B cell (primary cell): ENCODE measurements at places on chromosomes 12 and 14. TPM values are rescaled to one million over a fixed set of nuclear protein-coding genes. Genes with fewer than 3 reads are reported as not detected.

Gene CAND1
- 108 and 110 TPM in 2 replicates for total RNA-seq

- peak; percentile 57 for DNase-seq
Measured at GRCh38 chr12:123973552-123974341, 732 bp downstream of the ZNF664 start.

- no peak for DNase-seq
Measured at GRCh38 chr14:21070610-21071224, 613 bp downstream of the ARHGEF40 start.

DNA sequence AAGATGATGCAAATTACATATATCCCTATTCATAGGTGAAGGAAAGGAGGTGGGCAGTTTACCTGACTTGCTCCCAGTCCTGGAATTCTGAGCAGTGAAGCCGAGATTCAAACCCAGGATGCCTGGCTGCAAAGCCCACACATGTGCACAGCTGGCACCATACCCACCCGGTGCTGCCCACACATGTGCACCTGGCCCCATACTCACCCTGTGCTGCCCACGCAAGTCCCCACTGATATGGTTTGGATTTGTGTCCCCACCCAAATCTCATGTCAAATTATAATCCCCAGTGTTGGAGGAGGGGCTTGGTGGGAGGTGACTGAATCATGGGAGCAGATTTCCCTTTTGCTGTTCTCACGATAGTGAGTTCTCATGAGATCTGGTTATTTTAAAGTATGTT lies 179.2 kb upstream of the C14orf180 start:
- DNase-seq: no peak

DNA sequence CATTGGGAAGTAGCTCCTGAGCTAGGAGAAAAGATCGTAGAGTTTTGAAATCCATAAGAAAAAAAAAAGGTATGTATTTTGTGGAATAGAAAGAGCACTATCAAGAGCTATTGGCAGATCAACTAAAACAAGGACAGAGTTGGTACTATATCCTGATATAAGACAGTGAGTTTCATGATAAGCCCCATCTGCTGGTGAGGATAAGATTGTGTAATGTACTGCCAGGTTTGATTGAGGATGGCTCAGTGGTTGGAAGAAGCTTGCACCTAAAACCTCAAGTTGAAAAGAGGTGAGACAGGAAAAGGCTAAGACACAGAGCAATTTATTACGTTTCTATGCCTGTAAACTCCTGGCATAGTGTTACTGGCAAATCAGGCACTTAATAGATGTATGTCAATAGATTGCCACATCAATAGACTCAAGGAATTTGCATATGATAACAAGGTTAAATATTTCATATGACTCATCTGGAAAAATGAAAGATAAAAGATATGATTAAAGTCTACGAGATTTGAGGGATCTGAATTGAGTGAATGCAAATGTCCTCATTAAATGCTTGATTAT lies 525.6 kb downstream of the FLRT2 start:
- DNase-seq: no peak
